Left lung (tissue), 14 donors: ENCODE measurements at places on chromosomes 1 and 21. TPM values are rescaled to one million over a fixed set of nuclear protein-coding genes. Genes with fewer than 3 reads are reported as not detected.

DNA sequence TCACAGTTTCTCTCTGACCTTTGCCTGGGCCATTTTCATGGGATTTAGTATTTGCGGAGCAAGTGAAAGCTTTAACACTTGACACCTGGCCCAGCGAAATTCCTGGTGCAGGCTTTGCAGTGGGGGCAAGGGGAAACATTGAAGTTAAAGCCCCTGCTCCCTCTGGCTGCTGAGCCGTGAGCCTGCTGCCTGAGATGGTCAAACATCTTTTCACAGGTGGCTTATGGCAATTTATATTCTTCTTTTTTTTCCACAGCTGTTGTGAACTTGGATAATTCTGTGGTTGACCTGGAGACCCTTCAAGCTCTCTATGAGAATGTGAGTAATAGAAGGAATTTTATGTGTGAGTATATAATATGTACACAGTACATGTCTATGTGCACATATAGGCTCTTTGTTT is 202.9 kb downstream of the FMN2 start:
- no peak overlapping the region for H3K27ac ChIP-seq
- H3K36me3 ChIP-seq, result no peaks in the 10 kb centered on the region
- H3K4me3 ChIP-seq, result no peak overlapping the region
- no peaks in the 10 kb centered on the region for H3K4me1 ChIP-seq

The INKA2 gene
- 13.8 TPM for total RNA-seq

The DNASE2B gene
- 1.8 TPM for total RNA-seq

The C1orf94 gene
- total RNA-seq, result not detected

The ZSWIM5 gene
- 2.8 TPM for total RNA-seq

DNA sequence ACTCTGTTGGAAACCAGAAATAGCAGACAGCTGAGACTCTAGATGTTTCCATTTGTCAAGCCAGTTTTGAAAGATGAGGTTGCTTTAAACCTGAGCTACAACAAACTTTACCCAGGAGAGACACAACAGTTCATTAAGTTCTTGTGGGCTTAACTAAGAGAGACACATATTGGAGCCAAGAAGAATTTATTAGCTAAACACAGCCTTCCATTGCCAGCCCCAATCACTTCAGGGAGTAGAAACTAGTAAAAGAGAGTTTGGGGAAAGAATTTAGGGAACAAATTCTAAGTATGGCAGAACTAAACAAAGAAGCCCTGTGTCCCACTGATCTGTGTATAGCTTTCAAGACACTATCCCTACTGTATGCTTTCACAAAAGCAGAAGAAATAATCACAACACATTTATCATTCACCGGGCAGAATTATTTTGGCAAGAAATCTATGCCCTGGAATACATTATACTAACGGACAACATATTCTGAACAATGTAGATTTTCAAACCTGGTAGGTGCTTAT is 87.3 kb upstream of the KAZN start:
- H3K4me1 ChIP-seq, result no peaks in the 10 kb centered on the region
- H3K27me3 ChIP-seq, result no peaks in the 10 kb centered on the region
- H3K4me3 ChIP-seq, result no peak overlapping the region
- H3K27ac ChIP-seq, result no peak overlapping the region

DNA sequence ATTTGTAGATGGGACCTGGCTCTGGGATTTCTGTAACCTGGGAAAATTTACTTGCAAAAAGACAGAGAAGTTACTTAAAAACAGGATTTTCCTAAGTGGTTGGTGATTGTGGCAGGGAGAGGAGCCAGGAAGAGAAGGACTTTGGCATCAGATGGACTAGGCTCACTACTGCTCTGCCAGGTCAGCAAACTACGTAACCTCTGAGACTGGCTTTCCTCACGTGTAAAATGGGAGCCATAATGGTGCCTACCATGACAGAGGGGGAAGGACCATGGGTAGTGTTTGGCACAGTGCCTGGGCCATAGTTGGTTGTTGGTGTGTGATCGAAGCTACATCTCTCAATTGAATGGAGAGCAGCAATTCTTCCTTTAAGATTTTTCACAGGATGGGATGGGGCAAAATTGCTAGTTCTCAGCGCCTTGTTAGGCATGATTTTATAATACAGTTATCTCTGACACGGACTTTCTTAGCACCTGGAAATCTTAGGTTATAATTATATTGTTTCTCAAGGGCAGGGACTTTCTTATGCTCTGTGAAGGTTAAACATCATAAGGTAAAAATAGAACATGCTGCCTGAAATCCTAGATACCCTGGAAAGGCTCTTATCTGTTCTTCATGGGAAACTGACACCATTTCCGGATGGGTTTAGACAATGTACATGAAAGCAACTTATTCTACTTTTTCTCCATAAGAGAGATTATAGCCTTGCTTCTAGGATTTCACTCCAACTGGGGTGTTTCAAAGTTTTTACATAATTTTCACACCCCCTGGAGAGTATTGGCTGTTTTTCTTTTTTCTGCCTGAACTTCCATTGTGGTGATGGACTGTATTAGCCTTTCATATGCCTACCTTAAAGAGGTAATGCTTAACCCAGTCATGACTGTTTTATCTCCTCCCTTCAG is 10.9 kb downstream of the ROR1 start:
- DNase-seq, result no peak
- no peaks in the 10 kb centered on the region for H3K4me1 ChIP-seq
- no peak overlapping the region for H3K4me3 ChIP-seq
- H3K36me3 ChIP-seq, result no peaks in the 10 kb centered on the region

DNA sequence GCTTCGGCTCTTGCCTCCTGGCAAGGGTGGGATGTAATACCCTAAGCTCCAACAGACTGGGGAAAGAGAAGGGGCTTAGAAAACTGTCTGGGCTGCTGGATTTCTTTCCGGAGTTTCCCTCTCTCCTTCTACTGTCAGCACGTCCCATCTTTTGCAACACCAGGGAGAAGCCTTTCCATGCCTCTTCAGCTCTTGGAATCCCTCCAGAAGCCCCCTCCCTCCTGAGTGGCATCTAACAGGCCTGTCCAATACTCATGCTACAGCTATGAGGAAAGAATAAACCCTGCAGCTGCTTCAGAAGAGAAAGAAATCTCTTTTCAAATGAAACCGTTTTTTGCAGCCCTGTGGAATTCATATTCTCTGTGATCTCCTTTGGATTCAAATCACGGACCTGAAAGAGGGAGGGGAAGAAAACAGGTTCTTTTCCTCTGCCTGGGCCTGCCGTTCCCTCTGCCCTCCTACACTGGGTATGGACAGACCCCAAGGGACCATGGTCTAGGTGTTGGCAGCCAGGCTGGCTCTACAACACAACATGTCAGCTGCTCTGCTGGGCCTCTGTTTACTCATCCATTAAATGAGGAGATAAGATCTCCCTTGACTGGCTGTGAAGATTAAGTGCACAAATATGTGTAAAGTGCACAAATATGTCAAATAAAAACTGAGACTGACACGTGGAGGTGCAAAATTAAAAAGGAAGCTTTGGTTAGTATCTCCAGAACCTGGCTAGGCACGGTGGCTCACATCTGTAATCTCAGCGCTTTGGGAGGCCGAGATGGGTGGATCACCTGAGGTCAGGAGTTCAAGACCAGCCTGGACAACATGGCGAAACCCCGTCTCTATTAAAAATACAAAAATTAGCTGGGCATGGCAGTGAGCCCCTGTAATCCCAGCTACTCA is 6.0 kb upstream of the CAPN2 start:
- DNase-seq, result no peak
- no peaks in the 10 kb centered on the region for H3K27me3 ChIP-seq
- H3K36me3 ChIP-seq, result no peaks in the 10 kb centered on the region
- peaks cover 47% of the 10 kb centered on the region for H3K4me1 ChIP-seq
- H3K4me3 ChIP-seq, result no peak overlapping the region

The SLC2A1 gene
- 12.1 TPM for total RNA-seq
